ENCODE measurements at places on chromosomes 11 and 22.

DNA sequence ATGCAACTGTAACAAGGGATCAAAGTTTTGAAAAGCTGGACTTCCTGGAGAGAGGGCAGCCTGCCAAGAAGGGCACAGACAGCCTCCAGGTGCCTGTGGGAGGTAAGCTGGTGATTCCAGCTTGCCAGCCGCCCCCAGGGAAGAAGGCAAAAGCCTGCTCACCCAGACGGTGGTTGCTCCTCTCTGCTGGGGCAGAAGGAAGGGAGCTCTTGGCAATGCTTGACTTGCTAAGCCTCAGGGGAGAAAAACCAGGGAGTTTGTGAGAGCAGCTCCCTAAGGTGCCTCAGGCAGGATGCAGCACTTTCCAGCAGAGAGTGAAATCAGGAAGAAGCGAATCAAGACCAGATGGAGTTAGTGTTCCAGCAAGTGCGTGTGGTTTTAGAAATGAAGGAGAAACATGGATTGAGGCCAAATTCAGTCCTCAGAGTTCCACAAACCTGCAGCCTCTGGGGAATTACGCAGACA, 553.6 kb downstream of the BUD13 start:
- DNase-seq, result no peak

DNA sequence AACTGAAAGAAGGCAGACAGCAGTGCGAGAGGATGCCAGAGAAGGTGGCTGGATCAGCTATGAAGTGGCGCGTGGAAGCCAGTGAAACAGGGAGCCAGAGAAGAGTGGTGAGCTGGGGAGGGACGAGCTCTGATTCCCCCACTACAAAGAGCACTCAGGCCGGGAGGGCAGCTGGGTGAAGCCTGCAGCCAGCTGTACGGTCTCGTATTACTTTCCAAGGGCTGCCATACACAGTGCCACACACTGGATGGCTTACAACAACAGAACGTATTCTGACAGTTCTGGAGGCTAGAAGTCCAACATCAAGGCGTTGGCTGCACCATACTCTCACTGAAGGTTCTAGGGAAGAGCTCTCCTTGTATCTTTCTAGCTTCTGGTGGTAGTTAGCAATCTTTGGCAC, 47.1 kb upstream of the WNT11 start:
- DNase-seq, result no peak

GRCh38 chr22:17777005-17777716, 2.9 kb upstream of the BID start:
- DNase-seq, result peak; percentile 72

DNA sequence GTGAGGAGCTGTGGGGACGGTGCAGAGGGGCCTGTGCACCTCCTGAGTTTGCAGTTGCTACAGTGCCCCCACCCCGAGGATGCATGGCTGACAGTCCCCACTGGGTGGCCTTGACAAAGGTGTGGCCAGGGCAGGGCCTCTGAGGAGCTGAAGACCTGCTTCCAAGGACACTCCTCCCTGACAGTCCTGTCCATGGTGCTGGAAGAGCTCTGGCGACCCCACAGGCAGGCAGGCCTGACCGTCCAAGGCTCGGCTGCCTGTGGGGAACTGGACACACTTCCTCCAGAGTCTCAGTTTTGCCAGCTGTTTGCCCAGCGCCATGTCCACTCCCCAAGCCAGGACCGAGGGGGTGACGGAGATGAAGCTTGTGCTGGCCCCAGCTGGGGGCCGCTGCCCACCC, 32.7 kb downstream of the BRSK2 start:
- no peak for DNase-seq

- DNase-seq, result no peak
Observed at GRCh38 chr22:27170491-27170890, 513.1 kb downstream of the MIAT start.

DNA sequence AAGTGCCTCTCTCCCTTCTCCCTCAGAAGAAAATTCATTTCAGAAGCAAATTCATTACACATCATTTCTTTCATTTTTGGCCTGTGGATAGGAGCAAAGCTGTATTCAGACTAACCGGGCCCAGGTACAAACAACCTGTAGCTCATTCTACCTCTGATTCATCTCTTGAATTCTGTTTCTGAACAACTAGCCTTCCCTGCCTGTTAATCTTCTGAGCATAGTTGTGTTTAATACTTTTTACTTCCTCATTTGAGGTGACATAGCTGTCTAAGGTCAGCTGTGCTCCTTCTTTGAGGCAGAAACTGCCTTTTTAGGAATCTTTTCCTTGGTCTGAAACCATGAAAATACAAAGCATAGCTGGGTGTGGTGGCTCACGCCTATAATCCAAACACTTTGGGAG, 12.6 kb upstream of the IL18BP start:
- DNase-seq, result no peak

DNA sequence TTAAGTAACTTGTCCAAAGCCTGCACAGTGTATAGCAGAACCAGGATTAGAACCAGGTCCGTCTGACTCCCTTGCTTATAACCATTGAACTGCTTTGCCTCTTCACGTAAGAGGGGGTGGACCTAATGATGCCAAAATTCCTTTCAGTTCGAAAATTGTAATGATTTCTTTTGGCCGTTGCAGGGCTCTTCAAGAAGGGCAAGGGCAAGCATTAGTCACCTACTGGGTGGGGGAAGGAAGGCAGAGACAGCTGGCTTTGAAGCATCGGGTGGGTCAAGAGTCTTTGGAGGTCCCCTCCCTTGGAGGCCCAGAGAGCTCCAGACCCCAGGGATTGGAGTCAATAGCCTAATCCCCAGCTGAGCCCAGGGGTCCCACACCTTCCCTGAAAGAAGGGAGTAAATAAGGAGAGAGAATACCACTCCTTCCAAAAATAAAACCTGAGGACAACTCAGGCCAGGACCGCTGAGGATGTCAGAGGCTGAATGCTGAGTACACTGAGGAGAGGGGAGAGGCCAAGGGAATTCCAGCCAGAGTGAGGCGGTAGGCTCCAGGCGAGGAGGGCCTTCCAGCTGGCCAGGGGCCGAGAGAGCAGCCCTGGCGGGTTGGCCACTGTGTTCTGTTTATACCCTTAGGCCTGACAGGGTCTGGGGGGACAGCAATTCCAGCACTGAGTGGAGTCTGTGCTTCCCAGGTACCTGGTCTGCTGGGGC, 14.1 kb downstream of the CREB3L1 start:
- DNase-seq, result no peak

- no peak for DNase-seq
Observed at GRCh38 chr22:28943501-28943879, 60.1 kb downstream of the ZNRF3 start.

- DNase-seq, result no peak
Observed at GRCh38 chr22:22369964-22370270, 125.3 kb downstream of the VPREB1 start.

Measured in stimulated activated CD4-positive, alpha-beta T cell treated with anti-CD3 and anti-CD28 coated beads, Interleukin-4, amount 100 ng/mL, for 24 hours (primary cell).